ENCODE measurements at places on chromosomes 1 and 21.

DNA sequence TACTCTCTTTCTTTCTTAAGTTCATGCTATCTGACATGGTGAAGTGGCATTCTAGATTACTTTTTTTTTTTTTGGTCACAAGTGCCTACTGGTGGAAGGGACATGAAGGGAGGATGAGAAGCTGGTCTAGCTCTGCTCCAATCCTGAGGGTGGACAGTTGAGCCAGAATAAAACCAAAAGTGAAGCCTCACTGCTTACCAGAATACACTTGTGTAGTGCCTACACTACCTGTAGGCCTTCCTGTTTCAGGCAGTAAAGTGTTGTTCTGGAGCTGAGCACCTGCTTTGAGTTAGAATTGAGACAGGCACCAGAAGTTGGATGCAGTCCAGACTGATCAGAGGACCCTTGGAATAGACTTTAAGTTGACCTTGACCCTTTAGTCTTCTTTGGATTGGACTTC, 40.4 kb upstream of the APOBEC4 start:
- H3K4me3 ChIP-seq: no peak overlapping the region
- peak overlapping the region; percentile 41 for H3K27ac ChIP-seq
- H3K4me1 ChIP-seq: peaks cover 56% of the 10 kb centered on the region
- DNase-seq: no peak
- no peaks in the 10 kb centered on the region for H3K36me3 ChIP-seq

- peaks cover 19% of the 10 kb centered on the region for H3K27me3 ChIP-seq
- no peaks in the 10 kb centered on the region for H3K36me3 ChIP-seq
Measured at GRCh38 chr1:228837817-228838716, 102.8 kb downstream of the RHOU start.

- peaks cover 59% of the 10 kb centered on the region for H3K27me3 ChIP-seq
- H3K4me3 ChIP-seq: no peak overlapping the region
- DNase-seq: no peak
- H3K27ac ChIP-seq: no peak overlapping the region
- peaks cover 7% of the 10 kb centered on the region for H3K36me3 ChIP-seq
Measured at GRCh38 chr21:44379991-44380865, 26.8 kb downstream of the TRPM2 start.

DNA sequence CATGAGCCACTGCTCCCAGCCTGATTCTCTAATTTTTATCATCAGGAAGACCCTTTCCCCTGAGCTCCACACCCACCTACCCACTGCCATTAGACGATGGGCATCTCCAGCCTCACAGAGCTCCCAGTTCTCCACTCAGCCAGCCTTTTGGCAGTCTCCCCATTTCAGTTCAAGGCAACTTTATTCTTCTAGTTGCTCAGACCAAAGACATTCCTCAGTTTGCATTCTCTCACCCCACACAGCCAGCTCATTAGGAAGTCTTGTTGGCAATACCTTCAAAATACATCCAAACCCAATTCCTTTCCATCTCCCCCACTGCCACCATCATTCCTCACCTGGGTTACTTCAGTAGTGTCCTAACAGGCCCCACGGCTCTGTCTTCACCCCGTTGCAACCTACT, 53.4 kb upstream of the COX20 start:
- no peaks in the 10 kb centered on the region for H3K4me1 ChIP-seq
- H3K36me3 ChIP-seq: no peaks in the 10 kb centered on the region
- H3K27me3 ChIP-seq: peaks cover under 1% of the 10 kb centered on the region
- H3K4me3 ChIP-seq: no peak overlapping the region
- no peak overlapping the region for H3K27ac ChIP-seq

GRCh38 chr1:61441723-61442262, 283.1 kb downstream of the TM2D1 start:
- H3K36me3 ChIP-seq: no peaks in the 10 kb centered on the region
- H3K4me3 ChIP-seq: peak overlapping the region; percentile 30
- peaks cover 77% of the 10 kb centered on the region for H3K4me1 ChIP-seq

GRCh38 chr1:212485913-212486618, 53.3 kb downstream of the NENF start:
- DNase-seq: no peak
- H3K27me3 ChIP-seq: no peaks in the 10 kb centered on the region
- H3K36me3 ChIP-seq: no peaks in the 10 kb centered on the region
- H3K4me1 ChIP-seq: peaks cover 17% of the 10 kb centered on the region
- H3K4me3 ChIP-seq: no peak overlapping the region
- no peak overlapping the region for H3K27ac ChIP-seq

DNA sequence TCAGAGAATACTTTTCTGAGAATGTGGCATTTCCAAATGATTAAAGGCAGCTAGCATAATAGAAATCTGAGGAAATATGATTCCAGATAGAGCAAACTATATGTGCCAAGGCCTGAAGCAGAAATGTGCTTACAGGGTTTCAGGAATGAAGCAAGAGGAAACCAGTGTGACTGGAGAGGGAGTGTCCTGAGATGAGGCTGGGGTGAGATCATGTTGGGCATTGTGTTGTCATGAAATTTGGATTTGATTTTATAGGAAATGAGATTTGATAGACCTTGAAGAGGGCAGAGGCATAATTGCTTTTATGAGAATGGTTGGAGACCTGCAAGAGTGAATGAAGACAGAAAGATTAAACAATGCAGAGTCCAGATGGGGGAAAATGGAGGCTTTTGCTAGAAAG, 338.1 kb upstream of the SNX7 start:
- DNase-seq: no peak
- no peaks in the 10 kb centered on the region for H3K27me3 ChIP-seq
- H3K27ac ChIP-seq: peak overlapping the region; percentile 63

DNA sequence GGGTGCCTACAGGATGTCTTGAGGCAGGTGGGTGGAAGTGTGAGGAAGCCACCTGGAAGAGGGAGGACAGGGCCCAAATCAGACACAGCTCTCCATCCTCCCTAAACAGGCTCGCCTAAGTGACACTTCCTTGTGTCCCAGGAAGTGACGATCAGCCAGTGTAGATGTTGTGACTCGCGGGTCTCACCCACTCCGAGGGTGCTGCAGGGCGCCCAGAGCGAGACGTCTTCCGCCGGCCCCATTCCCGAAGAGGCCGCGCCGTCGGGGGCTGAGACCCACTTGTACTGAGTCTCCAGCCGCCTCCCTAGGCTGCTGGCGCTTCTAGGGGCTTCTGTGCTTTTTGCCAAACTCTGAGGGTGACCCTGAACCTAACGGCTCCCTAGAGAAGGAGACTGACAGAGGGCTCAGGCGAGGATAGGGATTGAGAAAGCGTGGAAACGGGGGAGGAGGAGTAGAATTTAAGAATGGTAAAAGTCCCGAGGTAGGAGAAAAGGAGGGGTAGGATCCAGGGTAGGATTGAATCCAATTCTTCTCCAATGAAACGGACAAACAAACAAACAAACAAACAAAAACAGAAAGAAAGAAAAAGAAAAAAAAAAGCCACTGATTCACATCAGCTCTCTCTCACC, 543 bp upstream of the MARK1 start:
- peaks cover 24% of the 10 kb centered on the region for H3K27me3 ChIP-seq
- peak overlapping the region; percentile 93 for H3K27ac ChIP-seq

- peak overlapping the region; percentile 71 for H3K27ac ChIP-seq
- H3K36me3 ChIP-seq: peaks cover 76% of the 10 kb centered on the region
- no peaks in the 10 kb centered on the region for H3K27me3 ChIP-seq
- no peak for DNase-seq
- peaks cover 80% of the 10 kb centered on the region for H3K4me1 ChIP-seq
- peak overlapping the region; percentile 11 for H3K4me3 ChIP-seq
Measured at GRCh38 chr1:23759277-23759676, 16.0 kb downstream of the ELOA start.

DNA sequence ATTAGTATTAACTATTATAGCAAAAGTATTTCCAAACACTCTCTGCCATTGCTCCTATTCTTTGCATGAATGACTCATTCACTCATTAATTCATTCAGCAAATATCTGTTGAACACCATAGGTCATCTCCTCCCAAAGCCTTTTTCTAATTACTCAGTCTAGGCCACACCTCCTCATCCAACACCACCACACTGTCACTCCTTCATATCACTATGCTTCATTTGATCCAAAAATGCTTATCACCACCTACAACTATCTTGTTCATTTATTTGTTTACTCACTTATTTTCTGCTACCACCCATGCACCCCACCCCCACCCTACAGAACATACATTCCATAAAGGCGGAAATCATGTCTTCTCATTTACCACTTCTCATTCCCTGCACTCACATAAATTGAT, 94.4 kb upstream of the TNFSF4 start:
- no peaks in the 10 kb centered on the region for H3K27me3 ChIP-seq
- H3K4me1 ChIP-seq: peaks cover 9% of the 10 kb centered on the region
- H3K4me3 ChIP-seq: no peak overlapping the region

DNA sequence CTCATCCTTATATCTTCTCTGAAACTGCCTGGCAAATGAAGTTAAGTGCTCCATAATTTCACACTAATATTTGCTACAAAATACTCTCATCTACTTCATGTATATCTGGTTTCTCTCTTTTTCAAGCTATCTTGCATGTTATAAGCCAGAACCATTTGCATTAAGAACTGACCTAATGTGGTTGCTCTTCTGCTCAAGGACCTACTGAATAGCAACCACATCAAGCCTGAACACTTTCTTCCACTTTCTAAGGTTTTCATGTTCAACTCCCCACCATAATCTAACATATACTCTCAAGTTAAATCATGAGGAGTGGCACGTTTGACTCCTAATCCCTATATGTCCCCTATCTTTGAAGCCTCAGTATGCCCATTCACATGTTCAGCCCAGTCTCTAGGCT, 27.2 kb downstream of the RGS1 start:
- no peaks in the 10 kb centered on the region for H3K27me3 ChIP-seq
- no peak overlapping the region for H3K4me3 ChIP-seq
- H3K27ac ChIP-seq: no peak overlapping the region
- DNase-seq: no peak
- H3K36me3 ChIP-seq: no peaks in the 10 kb centered on the region

DNA sequence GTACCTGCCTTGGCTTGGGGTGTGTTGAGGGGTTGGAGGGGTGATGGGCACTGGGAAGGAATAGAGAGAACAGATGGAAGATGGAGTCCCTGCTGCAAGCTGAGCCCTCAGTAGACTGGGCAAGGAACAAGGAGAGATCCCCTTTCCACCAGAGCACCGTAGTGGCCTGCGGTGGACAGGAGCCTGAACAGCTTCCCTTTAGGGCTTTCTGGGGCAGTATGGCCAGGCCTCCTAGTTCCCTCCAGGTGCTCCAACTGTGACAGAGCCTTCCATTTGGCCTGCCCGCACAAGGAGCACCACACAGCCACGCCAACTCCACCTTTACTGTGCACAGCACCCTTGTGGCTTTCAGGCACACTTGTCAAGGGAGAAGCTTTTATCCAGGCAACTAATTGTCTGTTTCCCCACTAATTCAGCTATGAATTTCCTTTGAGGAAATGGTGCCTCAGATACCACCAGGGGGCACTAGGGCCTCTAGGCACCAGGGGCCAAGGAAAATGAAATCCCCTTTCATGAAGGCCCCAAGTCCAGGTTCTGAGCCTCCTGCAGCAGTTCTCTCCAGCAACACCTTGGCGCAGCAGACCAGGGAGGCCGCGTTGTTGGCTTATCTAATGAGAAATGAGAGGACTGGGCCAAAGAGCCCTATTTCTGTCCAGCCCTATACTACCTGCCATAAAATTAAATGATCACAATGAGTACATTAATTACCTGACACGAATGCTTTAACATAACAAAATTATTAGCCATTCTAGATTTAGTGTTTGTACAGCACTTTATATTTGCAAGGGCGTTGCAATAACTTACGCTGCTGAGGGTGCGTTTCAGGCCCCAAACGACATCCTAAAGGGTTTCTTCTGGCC, 23.1 kb upstream of the ERI3 start:
- peak; percentile 18 for DNase-seq
- no peaks in the 10 kb centered on the region for H3K4me1 ChIP-seq
- H3K36me3 ChIP-seq: no peaks in the 10 kb centered on the region

DNA sequence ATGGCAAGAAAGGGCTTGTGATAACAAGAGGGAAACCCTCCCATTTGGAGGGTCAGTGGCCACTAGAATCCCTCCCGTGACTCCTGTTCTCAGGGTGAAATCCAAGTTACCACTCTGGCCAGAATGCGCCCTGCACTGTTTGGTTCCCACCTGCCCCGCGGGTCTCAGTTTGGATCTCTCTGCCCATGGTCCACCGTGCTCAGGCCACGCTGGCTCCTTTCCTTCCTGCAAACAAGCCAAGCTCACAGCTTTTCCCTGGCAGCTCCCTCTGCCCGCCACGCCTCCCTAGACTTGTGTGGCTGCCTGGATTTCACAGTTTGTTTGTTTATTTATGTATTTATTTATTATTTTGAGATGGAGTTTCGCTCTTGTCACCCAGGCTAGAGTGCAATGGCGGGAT, 179.5 kb upstream of the VAMP3 start:
- H3K36me3 ChIP-seq: no peaks in the 10 kb centered on the region
- no peak for DNase-seq
- H3K27ac ChIP-seq: no peak overlapping the region
- H3K4me1 ChIP-seq: peaks cover 12% of the 10 kb centered on the region

DNA sequence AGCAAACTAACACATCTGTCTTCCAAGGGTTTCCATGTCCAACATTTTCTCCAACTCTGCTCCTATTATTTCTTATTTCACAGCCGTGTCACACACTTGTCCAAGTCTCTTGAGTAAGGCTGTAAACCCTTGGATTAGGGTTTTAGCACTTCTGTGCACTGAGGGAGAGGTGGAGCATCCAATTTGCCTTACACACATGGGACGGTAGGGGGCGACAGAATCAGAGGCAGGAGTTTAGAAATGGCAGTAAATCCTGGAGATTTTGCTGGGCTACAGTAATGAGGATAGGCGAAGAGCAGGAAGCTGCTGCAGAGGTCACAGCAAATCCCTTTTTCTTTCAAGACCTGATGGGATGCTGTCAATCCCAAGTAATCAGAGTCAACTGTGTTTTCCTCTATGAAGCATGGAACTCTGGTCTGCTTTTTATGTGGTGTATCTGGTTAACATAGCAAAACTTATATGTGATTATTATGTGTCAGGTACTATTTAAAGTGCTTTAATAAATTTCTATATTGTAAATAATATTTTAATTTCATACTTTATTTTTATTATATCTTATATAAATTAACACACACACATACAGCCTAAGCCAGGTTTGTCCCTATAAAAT, 15.4 kb upstream of the LCE5A start:
- no peak overlapping the region for H3K27ac ChIP-seq
- H3K27me3 ChIP-seq: peaks cover 38% of the 10 kb centered on the region
- no peaks in the 10 kb centered on the region for H3K4me1 ChIP-seq
- no peak for DNase-seq
- H3K36me3 ChIP-seq: no peaks in the 10 kb centered on the region
- no peak overlapping the region for H3K4me3 ChIP-seq

DNA sequence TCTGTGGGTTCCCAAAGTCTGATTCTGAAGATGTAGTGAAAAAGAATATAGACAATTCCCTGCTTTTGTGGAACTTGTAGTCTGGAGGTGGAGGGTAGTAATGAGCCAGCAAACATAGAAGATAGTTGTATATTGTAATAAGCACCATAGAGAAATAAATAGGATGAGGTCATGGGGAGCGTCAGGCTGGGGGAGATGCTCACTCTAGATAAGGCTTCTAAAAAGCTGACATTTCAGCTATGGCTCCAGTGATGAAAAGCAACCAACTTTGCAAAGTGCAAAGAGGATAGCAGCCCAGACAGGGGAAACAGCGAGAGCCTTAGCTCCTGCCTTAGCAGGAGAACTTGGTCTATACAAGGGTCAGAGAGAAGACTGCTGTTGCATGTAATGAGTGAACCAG, 98.0 kb upstream of the RALGPS2 start:
- DNase-seq: no peak
- peaks cover 7% of the 10 kb centered on the region for H3K4me1 ChIP-seq
